ENCODE measurements at places on chromosomes 5 and 9. TPM values are rescaled to one million over a fixed set of nuclear protein-coding genes. Genes with fewer than 3 reads are reported as not detected.

DNA sequence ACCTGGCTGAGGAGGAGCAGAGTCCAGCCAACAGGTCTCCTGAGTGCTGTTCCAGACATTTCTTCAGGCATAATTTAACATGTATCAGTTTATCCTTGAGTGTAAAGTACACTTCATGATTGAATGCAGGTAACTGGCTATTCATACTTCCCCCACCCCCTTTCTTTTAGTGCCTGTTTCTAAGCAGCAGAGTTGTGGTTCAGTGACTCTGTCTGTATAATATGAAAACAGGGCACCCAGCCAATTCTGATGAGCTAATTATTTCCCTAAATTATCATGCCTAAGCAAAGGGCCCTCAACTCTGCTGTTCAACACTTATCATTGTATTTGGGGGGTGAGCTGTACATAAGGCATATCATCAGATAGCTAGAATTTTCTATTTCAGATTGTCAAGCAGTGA lies 51.9 kb upstream of the ZSWIM6 start:
- no peaks in the 10 kb centered on the region for H3K36me3 ChIP-seq
- peak overlapping the region; percentile 4 for H3K27ac ChIP-seq
- H3K4me3 ChIP-seq = no peak overlapping the region
- no peak for DNase-seq

GRCh38 chr5:57258052-57258451 lies 84.2 kb downstream of the GPBP1 start:
- H3K36me3 ChIP-seq = peaks cover 66% of the 10 kb centered on the region
- no peak overlapping the region for H3K27ac ChIP-seq
- no peak overlapping the region for H3K4me3 ChIP-seq
- no peaks in the 10 kb centered on the region for H3K4me1 ChIP-seq
- no peaks in the 10 kb centered on the region for H3K27me3 ChIP-seq

GRCh38 chr9:133880851-133881661 lies 111.1 kb downstream of the VAV2 start:
- H3K36me3 ChIP-seq = no peaks in the 10 kb centered on the region
- H3K4me1 ChIP-seq = no peaks in the 10 kb centered on the region
- DNase-seq = no peak
- no peaks in the 10 kb centered on the region for H3K27me3 ChIP-seq
- no peak overlapping the region for H3K4me3 ChIP-seq

GRCh38 chr5:155113888-155114287 lies 100.3 kb downstream of the KIF4B start:
- no peaks in the 10 kb centered on the region for H3K36me3 ChIP-seq
- DNase-seq = no peak
- H3K27ac ChIP-seq = no peak overlapping the region

DNA sequence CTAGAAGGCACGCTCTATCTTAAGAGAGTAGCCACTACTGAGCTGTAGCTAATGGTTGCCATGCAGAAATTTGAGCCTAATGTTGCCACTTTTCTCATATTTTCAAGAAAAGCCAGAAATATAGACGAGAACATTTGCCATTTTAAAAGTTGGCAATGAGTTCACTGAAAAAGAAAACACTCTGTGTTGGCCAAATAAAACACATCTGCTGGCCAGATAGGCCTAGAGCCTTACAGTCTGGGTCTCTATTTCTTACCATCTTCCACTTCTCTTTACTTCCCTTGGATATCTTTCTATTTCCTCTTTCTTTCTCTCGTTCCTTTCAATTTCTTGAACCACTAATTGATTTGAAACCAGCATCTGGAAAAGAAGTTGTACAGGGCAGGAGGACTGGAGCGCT lies 36.6 kb upstream of the VCAN start:
- H3K27ac ChIP-seq = no peak overlapping the region
- H3K4me3 ChIP-seq = no peak overlapping the region
- DNase-seq = no peak
- H3K27me3 ChIP-seq = no peaks in the 10 kb centered on the region
- no peaks in the 10 kb centered on the region for H3K36me3 ChIP-seq

The KIF12 gene
- total RNA-seq = 9.0 TPM

GRCh38 chr5:2896371-2897275 lies 145.1 kb upstream of the IRX2 start:
- H3K4me1 ChIP-seq = no peaks in the 10 kb centered on the region
- no peak for DNase-seq
- no peak overlapping the region for H3K4me3 ChIP-seq
- H3K27ac ChIP-seq = no peak overlapping the region
- no peaks in the 10 kb centered on the region for H3K36me3 ChIP-seq
- H3K27me3 ChIP-seq = no peaks in the 10 kb centered on the region

The JAKMIP2 gene
- 0.73 TPM for total RNA-seq

DNA sequence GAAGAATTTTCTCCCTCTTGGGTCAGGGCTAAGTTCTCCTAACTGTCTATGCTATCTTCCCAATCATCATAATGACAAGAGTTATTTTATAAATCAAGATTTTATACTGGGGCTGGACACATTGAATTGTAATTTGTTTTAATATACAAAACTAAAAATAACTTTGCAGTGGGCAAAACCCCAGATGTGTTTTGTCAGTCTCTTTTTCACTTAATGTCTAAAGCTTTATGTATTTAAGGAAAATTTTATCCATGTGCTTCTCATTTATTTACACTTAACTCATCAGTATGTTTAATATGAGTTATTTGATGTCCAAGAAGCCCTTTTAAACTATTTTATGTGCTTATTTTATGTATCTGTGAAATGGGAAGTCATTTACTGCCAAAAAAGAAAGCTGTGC lies 362.8 kb upstream of the ADAMTSL1 start:
- no peaks in the 10 kb centered on the region for H3K36me3 ChIP-seq
- H3K27me3 ChIP-seq = no peaks in the 10 kb centered on the region

DNA sequence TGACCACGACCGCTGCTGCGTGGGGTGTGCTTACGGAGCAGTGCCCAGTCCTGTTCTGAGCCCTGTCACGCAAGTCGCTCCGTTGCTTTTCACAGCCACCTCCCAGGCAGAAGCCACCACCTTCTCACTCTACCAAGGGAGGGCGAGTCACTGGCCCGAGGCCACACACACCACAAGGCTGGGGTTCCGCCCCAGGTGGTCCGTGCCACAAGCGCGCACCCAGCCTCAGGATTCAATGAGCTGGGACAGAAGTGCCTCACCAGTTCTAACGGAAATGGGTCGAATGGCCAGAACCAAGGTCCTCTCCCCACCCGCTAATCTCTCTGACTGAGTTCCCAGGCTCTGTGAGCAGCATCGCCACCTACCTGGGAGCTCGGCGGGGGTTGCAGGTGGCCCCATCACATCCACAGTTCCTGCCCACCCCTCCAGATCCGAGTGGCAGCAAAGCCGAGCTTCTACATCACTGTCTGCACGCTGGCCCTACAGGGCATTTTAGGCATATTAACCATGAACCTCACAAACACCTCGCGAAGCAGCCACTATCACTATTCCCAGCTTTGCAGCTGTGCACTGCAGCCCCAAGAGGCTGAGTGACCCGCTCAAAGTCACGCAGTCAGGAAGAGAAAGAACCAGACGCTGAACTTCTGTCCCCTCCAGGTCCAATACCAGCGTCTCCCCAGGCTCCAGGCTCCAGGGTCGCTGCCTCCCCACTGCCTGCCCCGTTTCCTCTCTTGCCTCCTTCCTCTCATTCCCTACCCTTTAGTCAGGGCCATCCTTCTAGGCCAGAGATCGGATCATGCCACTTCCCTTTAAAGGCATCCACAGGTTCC lies 92.1 kb upstream of the PHYKPL start:
- H3K4me1 ChIP-seq = no peaks in the 10 kb centered on the region
- no peak overlapping the region for H3K27ac ChIP-seq
- DNase-seq = no peak
- no peak overlapping the region for H3K4me3 ChIP-seq
- no peaks in the 10 kb centered on the region for H3K27me3 ChIP-seq

DNA sequence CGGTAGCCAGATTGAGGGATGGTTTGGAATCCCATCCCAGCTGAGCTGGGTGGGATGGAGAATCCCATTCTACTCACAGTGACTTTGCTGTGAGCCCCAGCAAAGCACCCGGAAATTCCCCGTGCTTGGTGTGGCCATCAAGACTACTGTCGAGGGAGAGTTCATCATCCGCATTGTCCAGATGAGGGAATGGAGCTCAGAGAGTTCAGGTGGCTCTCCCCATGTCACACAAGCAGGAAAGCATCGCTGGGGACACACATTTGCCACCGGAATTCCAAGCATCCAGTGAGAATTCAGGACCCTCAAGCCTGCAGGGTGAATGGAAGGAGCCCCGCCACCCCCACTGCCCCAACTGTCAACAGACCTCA lies 54.4 kb downstream of the HRH2 start:
- H3K4me1 ChIP-seq = no peaks in the 10 kb centered on the region
- H3K27me3 ChIP-seq = no peaks in the 10 kb centered on the region
- H3K4me3 ChIP-seq = no peak overlapping the region
- H3K27ac ChIP-seq = no peak overlapping the region
- H3K36me3 ChIP-seq = peaks cover 33% of the 10 kb centered on the region

The SLC46A2 gene
- 7.0 TPM for total RNA-seq

- no peaks in the 10 kb centered on the region for H3K4me1 ChIP-seq
- H3K27ac ChIP-seq = no peak overlapping the region
- no peaks in the 10 kb centered on the region for H3K27me3 ChIP-seq
Observed at GRCh38 chr9:17293685-17294084, 158.8 kb downstream of the CNTLN start.

The SLCO6A1 gene
- not detected for total RNA-seq

DNA sequence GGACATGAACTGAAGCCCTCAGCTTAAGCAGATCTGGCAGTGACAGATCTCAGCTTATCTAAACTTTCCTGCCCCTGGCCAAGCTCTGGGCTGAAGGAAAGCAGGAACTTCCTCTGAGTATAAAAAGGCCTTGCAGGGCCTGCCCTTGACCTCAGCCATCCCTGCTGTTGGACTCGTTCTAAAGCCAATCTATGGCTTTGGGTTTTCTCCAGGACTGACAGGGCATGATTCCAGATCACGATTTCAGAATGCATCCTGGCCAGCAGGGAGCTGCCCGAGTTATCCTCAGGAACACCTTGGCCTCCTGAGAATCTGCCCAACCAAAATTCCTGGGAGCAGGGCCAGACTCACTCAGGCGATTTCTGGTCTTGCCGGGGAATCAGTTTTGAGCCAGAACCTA lies 502.7 kb downstream of the TLE4 start:
- H3K36me3 ChIP-seq = no peaks in the 10 kb centered on the region
- no peak overlapping the region for H3K4me3 ChIP-seq
- no peak for DNase-seq
- no peaks in the 10 kb centered on the region for H3K4me1 ChIP-seq

- H3K27ac ChIP-seq = no peak overlapping the region
- H3K4me3 ChIP-seq = no peak overlapping the region
- H3K27me3 ChIP-seq = peaks cover 34% of the 10 kb centered on the region
- no peak for DNase-seq
- H3K4me1 ChIP-seq = peaks cover 14% of the 10 kb centered on the region
Observed at GRCh38 chr5:610011-610743, 2.0 kb upstream of the CEP72 start.

GRCh38 chr9:95506428-95506677 lies 10.4 kb downstream of the PTCH1 start:
- H3K27ac ChIP-seq = peak overlapping the region; percentile 82
- H3K4me1 ChIP-seq = peaks cover 50% of the 10 kb centered on the region
- H3K27me3 ChIP-seq = peaks cover 75% of the 10 kb centered on the region

- H3K27me3 ChIP-seq = no peaks in the 10 kb centered on the region
- DNase-seq = no peak
- no peaks in the 10 kb centered on the region for H3K36me3 ChIP-seq
- H3K27ac ChIP-seq = no peak overlapping the region
Observed at GRCh38 chr9:127697575-127697974, 9.2 kb upstream of the CFAP157 start.

DNA sequence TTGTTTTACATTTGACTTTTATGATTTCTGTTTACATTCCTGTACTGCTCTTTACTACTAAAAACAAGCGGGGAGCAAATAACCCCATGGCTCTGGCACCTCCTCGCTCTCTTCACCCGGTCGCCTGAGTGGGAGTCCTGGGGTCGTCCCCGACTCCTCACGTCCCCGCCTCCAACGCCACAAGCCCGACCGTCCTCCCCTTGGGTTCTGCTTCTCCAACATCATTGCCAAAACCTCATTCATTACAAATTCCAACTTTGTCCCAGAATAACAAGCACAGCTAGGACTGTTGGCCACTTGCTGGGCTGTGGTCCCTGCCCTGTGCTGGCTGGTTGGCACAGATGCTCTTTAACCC lies 35.1 kb downstream of the MRPL36 start:
- no peak overlapping the region for H3K4me3 ChIP-seq
- no peaks in the 10 kb centered on the region for H3K4me1 ChIP-seq
- H3K27me3 ChIP-seq = peaks cover 82% of the 10 kb centered on the region
- no peak for DNase-seq
- H3K27ac ChIP-seq = no peak overlapping the region

DNA sequence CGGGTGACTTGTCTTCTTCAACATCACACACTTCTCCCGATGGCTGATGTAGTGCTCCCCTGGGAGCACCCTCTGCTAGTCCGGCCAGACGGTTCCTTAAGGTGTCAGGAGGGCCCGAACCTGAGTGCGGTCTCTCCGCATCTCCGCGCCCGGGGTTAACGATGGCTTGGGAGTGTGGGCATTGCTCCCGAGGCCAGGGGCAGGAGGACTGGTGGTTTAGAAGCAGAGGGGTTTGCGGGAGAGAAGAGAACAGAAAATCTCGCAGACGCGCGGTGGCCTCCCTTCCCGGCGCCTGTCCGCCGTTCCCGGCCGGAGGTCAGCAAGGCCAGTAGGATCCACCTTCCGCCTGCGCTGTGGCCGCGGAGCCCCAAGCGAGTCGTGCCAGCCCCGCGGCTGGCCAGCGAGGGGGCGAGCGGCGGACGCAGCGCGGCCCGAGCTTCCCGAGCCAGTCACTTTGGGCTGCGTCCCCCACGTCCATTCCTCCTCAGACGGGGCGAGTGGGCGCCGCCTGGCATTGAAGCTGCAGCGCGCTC lies 700 bp downstream of the CDO1 start:
- H3K4me3 ChIP-seq = peak overlapping the region; percentile 36
- H3K27me3 ChIP-seq = peaks cover 78% of the 10 kb centered on the region
- H3K36me3 ChIP-seq = no peaks in the 10 kb centered on the region
- H3K27ac ChIP-seq = peak overlapping the region; percentile 50
- no peak for DNase-seq
- H3K4me1 ChIP-seq = no peaks in the 10 kb centered on the region

The FLT4 gene
- 21.7 TPM for total RNA-seq

The SLC35A4 gene
- 82.8 TPM for total RNA-seq

- DNase-seq = no peak
- no peaks in the 10 kb centered on the region for H3K36me3 ChIP-seq
- H3K27me3 ChIP-seq = no peaks in the 10 kb centered on the region
- no peak overlapping the region for H3K27ac ChIP-seq
Observed at GRCh38 chr5:63655043-63655442, 307.2 kb downstream of the HTR1A start.

GRCh38 chr5:136052692-136053335 lies 24.0 kb downstream of the TGFBI start:
- H3K36me3 ChIP-seq = no peaks in the 10 kb centered on the region
- no peak overlapping the region for H3K4me3 ChIP-seq
- H3K27me3 ChIP-seq = no peaks in the 10 kb centered on the region
- H3K4me1 ChIP-seq = peaks cover 5% of the 10 kb centered on the region

- no peaks in the 10 kb centered on the region for H3K36me3 ChIP-seq
- DNase-seq = no peak
- H3K27ac ChIP-seq = peak overlapping the region; percentile 11
- no peaks in the 10 kb centered on the region for H3K27me3 ChIP-seq
- peaks cover 17% of the 10 kb centered on the region for H3K4me1 ChIP-seq
- no peak overlapping the region for H3K4me3 ChIP-seq
Observed at GRCh38 chr5:116375926-116376325, 198.7 kb downstream of the SEMA6A start.

GRCh38 chr9:21549251-21549765 lies 67.2 kb upstream of the IFNE start:
- no peaks in the 10 kb centered on the region for H3K36me3 ChIP-seq
- H3K4me3 ChIP-seq = no peak overlapping the region
- DNase-seq = no peak
- no peak overlapping the region for H3K27ac ChIP-seq
- H3K27me3 ChIP-seq = peaks cover 19% of the 10 kb centered on the region
